Spinal cord (tissue), 10 donors: ENCODE measurements at places on chromosomes 3 and 15.

- DNase-seq, result no peak
Measured at GRCh38 chr3:139222100-139222657, 121.6 kb upstream of the MRPS22 start.

- DNase-seq, result no peak
Measured at GRCh38 chr15:73794443-73795133, 41.4 kb upstream of the INSYN1 start.

GRCh38 chr3:126969586-126969985 lies 13.3 kb upstream of the PLXNA1 start:
- DNase-seq, result no peak

DNA sequence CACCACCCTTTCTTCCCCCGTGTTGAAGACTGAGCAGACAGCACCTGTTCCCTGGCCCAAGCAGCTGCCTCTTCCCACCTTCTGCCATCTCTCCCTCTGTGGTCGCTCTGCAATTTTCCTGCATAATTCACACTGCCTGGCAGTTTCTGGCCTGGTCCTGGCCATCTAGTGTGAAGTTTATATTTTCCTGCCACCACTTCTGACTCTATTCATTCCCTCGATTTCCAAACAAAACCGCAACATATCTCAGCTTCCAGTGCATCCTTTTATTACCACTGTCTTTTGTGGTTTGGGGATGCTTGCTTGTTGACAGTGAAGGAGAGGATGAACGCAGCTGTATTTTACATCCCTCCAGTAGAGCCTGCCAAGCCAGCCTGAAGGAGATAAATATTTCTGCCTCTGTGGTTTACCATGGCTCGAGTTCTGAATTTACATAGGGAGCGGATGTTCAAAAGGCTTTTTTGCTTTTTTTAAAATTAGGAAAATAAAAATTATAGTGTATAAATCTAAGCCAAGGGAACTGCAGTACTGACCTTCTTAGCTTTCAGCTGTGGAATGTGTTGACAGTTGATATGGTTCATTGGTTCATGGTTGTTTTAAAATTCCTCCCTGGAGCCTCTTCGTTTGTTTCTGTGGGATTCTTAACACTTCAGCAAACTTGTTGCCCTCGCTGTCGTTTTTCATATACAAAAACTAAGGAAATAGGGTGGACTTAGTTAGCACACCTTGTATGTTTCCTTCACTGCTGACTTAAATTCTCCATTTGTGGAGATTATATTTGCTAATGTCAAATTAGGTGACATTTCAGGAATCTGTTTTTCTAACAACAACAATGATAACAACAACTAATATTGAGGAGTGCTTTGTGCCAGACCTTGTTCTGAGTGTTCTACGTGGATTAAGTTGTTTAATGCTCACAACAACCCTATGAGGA lies 250.5 kb downstream of the ADAMTSL3 start:
- DNase-seq, result no peak

GRCh38 chr3:107421170-107421792 lies 44.0 kb downstream of the CCDC54 start:
- DNase-seq, result peak; percentile 45

DNA sequence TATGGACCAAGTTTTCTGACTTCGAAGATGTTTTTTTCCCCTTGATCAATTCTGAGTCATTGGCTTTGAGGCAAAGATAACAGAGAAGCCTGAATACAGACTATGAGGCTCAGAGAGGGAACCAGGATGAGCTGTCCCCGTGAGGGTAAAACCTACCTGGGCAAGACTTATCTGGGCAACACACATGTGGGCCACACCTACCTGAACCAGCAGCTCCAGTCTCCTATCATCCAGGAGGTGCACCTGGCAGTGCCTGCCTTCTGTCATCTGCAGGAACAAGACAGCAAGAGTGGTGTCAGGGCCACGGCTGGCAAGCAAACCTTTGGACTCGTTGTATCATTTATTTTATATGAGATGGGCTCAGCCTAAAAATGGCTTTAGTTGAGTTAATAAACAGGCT lies 72.6 kb downstream of the FRMD4B start:
- no peak for DNase-seq

DNA sequence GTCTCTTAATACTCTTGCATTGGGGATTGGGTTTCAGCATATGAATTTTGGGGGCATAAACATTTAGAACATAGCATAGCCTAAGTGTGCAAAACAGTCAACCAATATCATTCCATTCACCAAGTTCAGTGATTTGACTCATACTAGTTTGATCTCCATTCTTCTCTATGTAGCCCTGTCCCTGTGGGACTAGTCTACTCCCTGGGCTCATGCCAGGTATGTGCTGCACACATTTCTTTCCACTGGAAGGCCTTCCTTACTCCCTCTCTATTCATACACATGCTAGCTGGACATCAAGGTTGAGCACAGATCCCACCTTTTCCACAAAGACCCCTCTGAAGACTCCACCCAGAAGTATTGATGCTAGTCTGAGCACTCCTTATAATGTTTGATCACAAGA lies 5.1 kb downstream of the ZDHHC23 start:
- DNase-seq, result no peak

- DNase-seq, result no peak
Measured at GRCh38 chr3:134754768-134755559, 40.1 kb upstream of the EPHB1 start.

- DNase-seq, result no peak
Measured at GRCh38 chr15:67508407-67508806, 12.5 kb upstream of the C15orf61 start.

GRCh38 chr15:101250873-101251829 lies 697 bp downstream of the CHSY1 start:
- DNase-seq, result no peak

- DNase-seq, result no peak
Measured at GRCh38 chr15:77418391-77418965, 1.4 kb downstream of the PEAK1 start.
